ENCODE measurements at places on chromosomes 7 and 10. TPM values are rescaled to one million over a fixed set of nuclear protein-coding genes. Genes with fewer than 3 reads are reported as not detected.

DNA sequence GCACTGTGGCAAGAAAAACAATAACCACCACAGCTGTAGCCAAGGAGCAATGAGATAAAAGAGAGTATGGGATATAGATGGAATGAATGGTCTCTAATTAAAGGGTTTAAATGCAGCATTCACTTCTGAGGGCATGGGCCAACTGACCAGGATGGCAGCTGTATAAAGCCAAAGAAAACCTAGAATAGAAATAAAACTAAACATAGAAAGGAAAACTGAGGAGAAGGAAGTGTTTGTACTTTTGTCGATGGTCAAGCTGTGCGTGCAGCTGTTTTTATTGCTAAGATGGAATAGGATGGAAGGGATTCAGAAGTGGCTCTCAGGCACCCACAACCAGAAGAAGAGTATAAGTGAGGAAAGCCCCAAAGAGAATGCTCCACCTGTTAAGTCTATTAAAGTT, 37.9 kb downstream of the ZC3HC1 start:
- no peak for DNase-seq

- no peak for DNase-seq
Measured at GRCh38 chr7:38394660-38395059, 121.2 kb upstream of the TARP start.

GRCh38 chr7:136677471-136678365, 190.7 kb upstream of the CHRM2 start:
- no peak for DNase-seq

DNA sequence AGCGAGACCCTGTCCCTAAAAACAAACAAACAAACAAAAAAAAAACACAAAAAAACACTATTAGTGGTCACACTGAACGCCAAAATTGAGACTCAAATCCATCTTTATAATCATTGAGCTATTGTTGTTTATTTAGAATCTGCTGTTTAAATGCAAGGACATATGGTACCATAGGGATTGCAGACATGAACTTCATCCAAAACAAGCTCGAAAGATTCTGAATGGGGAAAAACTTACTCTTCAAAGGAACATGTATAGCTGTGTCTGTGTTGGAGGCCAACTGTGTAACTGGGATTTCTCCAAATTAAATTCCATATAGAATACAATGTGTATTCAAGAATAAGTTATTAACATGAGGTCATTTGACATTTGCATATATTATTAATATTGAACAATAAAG, 74.7 kb upstream of the GPR158 start:
- no peak for DNase-seq

SPDYE5 gene
- not detected for polyA plus RNA-seq

NODAL gene
- polyA plus RNA-seq: not detected

NKX1-2 gene
- not detected for polyA plus RNA-seq

DNA sequence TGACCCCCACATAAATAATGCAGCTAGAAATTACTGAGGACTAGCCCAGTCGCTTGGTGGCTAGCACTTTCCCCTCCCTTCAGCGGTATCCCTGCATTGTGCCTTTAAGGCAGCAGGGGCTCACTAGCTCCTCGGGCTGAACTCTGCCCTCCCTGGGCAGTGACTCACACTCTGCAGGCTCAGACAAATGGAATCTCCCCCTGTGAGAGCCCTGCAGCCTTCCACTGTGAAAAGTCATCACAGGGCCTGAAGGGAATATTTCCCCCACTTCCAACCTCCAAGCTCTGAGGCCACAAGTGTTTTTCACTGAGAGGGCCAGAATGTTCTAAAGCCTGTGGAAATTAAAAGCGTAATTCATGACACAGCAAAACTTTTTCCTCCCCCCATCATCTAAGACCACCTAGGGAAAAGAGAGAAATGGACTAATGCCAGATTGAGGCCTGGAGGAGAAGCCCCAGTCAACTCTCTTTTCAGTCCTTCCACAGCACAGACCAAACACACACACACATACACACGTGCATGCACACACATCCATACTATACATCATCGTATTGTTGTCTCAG, 93.6 kb upstream of the COL1A2 start:
- peak; percentile 91 for DNase-seq

DNA sequence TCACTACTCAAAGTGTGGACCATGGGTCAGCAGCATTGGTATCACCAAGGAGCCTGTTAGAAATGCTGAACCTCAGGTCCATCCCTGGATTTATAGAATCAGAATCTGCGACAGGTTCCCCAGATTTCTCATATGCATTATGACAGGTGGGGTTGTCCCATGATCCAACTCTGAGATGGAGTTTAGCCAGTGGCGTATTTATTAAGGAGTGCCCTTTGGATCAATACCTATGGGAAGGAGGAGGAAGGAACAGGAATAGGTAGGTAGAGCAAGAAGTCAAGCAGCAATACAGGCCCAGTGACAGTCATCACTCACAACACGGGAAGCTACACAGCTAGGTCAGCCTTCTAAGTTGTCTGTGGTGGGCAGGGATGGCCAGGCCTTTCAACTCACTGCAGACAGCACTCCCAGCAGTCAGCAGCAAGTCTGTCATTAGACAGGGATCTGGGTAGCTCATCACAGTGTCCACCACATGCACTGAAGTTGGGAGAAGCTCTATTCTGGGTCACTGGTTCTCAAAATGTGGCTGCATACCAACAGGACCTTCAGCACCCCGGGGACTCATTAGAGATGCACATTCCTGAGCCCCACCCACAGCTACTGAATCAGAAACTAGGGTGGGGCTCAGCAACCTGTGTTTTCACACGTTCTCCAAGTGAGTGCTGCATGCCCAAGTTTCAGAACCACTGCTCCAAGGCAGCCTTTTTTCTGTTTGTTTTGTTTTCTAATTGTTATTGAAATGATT, 532.3 kb upstream of the GALNT17 start:
- peak; percentile 36 for DNase-seq

GRCh38 chr10:73717556-73717955, 19.6 kb upstream of the AGAP5 start:
- peak; percentile 4 for DNase-seq

TUBB8 gene
- polyA plus RNA-seq: not detected

GRCh38 chr7:50214126-50214670, 90.3 kb upstream of the IKZF1 start:
- DNase-seq: no peak

DNA sequence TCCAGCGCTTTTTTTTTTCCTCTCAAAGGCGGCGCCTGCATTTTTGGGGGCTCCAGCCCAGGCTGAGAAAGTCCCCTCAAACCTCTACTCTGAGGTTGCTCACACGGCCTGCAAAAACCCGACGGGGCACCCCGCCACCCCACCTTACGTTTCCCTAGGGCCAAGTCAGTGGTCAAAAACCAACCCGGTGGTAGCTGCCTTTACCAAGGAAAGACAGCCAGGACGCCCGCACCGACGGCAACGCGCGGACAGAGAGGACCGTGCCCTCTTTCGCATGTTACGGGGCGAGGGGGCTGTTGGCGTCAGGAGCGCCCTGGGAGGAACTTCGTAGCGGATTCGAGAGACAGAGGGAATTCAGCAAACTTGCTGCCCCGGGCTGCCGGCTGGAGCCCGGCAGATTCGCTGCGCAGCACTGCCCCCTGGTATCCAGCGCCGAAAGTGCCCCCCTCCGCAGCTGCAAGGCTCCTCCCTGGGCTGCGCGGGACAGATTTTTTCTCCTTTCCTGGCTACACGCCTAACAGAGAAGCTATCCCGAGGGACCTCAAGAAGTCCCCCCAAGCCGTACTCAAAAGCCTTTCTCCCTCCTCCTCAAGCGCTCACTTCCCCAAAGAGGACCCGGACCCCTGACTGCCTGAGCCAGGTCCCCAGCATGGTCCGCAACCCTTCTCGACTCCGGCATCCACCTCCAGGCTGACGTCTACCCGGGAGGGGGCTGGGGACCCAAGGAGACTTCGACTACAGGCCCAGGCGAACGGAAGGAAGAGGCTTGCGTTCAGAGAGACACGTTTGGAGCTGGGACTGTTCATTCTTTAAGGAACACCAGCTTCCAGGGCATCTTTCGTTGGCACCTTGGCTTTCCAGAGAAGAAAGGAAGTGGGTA, 27.7 kb upstream of the VAX1 start:
- peak; percentile 77 for DNase-seq

GRCh38 chr7:73933091-73933490, 72.1 kb downstream of the TMEM270 start:
- DNase-seq: no peak

DNA sequence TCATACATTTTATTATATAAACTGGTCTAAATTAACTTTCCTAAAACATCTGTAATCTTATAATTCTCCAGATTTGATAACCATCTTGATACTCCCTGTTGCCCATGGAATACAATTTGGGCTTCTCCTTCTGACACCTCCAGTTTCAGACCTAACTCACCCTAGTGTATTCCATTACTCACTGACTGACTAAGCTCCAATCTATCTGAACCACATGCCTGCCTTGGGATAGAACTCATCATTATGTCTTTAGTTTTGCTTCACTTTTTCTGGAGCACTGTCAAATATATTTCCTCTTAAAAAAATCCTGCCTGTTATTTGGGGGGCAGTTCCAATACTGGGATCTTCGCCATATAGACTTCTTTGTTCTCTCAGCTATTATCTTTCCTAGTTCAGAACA, 4.9 kb upstream of the FOXP2 start:
- no peak for DNase-seq

CYP2C19 gene
- 0.46 TPM for polyA plus RNA-seq

C10orf53 gene
- polyA plus RNA-seq: not detected

SLC39A12 gene
- not detected for polyA plus RNA-seq

- no peak for DNase-seq
Measured at GRCh38 chr10:71893920-71894319, 42.9 kb upstream of the PSAP start.

CLDN4 gene
- 2.4 TPM for polyA plus RNA-seq
